ENCODE measurements at places on chromosomes 6 and 20.
A peak's percentile ranks its signal among the peaks of the same experiment; 100 is the strongest.

DNA sequence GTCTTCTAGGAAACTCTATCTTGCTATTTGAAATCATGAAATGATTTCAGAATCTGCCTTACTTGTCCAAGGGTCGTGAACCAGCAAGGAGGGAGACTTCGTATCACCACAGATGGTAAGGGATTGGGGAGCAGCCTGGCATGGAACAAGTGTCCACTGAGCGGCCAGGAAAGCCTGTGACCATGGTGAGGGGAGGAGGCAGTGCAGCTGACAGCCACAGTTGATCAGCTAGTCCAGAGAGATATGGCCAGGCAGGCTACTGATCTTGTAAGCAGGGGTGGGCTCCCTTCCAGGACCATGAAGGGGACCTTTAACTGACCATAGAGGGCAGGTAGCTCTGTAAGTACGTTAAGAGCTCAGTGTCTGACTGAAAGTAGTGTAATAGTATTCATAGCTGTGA lies 96.8 kb upstream of the TENT5A start:
- no peak for DNase-seq

DNA sequence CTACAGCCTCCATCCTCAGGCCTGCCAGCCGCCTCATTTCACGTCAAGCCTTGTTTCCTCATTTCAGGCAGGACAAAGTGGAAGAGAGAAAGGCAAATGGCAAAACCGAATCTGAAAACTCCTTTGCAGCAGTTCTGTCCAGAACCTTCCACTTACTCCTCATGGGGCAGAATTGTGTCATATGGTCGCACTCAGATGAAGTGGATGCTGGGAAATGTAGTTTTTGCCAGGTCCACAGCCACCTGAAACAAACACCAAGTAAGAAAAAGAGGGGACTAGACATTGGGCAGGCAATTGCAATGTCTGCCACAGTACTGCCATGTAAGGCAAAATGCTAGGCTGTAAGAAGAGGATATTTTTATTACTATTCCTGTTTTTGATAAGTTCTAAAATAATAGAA lies 44.9 kb downstream of the ISM1 start:
- DNase-seq, result no peak

- peak; percentile 70 for DNase-seq
Observed at GRCh38 chr6:46848684-46849360, 55.6 kb downstream of the MEP1A start.

GRCh38 chr20:47256668-47257236 lies 99.7 kb downstream of the ZMYND8 start:
- no peak for DNase-seq

GRCh38 chr6:53527249-53527765 lies 17.6 kb downstream of the GCLC start:
- DNase-seq, result no peak

- peak; percentile 56 for DNase-seq
Observed at GRCh38 chr6:158475344-158476302, 84.3 kb upstream of the TMEM181 start.

- no peak for DNase-seq
Observed at GRCh38 chr20:53019464-53019863, 47.3 kb downstream of the TSHZ2 start.

DNA sequence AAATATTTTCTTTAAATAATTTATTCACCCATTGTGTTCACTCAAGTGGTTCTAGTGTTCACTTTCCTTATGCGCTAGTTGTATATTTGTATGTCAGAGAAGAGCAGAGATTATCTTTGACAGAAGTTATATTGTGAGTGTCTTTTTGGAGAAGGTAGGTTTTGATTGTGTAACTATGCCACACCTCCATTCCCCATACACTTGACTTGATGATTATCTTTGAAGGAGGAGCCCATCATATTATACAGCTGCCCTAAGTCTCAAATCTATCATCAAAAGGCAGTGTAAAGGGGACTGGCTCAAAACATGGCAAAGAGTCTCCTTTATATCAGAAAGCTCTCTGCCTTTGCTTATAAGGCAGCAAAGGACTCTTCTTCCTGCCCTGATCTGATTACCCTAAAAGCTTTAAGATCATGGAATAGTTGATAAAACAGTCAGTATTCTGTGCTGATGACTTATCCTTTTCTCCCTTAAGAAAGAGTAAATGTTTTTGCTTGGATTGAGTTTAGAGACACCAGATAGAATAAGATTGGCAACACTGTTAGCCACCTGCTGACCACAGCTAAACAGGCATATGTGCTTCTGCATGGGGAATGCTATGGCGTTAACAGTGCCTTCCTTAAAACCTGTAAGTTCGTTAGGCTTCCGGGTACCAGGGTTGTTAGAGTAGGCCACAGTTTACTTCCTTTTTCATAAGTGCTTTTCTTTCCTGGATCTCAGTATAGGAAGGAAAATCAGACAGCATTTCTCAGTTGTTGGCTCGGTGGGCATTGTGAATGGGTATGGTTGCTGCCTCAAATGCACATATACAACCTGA lies 22.6 kb downstream of the TOP1 start:
- DNase-seq, result no peak

GRCh38 chr6:45104429-45104828 lies 223.7 kb upstream of the RUNX2 start:
- no peak for DNase-seq

GRCh38 chr6:83824831-83825230 lies 28.3 kb upstream of the RIPPLY2 start:
- DNase-seq, result no peak

DNA sequence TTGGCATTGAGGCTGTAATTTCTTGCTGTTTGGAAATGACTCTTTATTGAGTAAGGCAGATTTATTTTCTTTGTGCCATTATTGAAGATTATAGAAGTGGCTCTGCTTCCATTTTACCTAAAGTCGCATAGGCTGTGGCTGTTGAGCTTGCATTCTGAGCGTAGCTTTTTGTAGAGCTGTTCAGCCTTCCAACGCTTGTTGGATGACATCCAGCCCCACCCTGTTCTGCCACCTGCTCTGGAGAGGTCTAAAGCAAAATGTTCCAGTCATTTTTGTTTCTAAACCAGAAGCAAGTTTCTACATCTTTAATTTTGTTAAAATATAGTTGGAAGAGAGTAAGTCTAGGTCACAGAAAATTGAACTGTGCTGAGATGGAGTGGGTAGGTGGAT lies 24.4 kb downstream of the UST start:
- no peak for DNase-seq

GRCh38 chr20:49575551-49576060 lies 7.7 kb upstream of the PTGIS start:
- DNase-seq, result no peak

DNA sequence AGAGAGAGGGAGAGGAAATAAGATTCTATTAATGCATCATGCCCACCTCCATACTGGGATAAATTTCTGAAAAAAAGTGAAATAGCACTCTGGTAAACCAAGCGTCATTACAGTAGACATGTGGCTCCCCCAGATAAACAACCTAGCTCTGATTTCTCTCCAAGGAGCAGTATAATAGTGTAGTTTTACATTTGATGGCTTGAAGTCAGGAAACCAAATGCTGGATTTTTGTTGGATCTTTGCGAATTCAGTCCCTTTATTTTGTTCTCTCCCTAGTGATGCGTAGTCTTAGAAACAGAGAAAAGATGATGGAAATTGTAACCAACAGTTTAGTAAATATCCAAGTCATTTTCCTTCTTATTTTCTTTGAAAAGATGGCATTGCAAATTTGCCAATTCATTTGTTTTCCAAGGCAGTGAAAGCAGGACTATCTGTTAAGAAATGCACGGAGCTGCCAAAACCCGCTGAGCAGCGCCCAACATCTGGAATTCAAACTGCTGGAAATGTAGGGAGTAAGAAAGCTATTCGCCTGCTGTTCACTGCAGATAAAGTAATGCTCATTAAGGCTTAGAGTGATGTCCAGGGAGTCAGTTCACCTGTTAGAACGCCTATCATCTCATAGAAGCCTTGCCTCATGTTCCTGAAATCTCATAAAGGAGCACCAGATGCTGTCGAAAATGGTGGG lies 85.7 kb upstream of the DOK5 start:
- DNase-seq, result no peak

DNA sequence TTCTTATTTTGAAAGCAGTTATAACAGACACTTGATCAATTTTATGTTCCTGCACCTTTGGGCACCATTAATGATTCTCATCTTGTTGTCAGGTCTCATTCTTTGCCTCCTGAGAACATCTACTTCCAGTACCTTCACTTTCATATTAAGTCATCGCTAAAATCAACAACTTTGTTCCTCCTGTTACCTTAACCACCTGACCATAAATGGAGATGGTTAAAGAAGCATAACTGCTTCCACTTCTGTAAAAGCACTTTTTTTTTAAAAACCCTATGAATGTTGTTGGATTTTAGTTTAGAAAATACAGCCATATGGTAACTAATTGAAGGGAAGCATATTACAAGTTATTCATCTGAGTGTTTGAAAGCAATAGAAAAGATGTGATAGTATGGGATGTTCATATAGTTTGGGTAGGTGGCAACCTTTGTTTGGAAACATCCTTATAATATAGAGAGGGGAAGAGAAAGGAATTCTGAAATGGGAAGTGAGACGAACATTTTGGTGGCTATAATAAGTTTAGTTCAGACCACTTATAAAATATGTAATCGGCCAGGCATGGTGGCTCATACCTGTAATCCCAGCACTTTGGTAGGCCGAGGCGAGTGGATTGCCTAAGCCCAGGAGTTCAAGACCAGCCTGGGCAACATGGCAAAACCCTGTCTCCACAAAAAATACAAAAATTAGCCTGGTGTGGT lies 53.9 kb downstream of the AFG1L start:
- no peak for DNase-seq

DNA sequence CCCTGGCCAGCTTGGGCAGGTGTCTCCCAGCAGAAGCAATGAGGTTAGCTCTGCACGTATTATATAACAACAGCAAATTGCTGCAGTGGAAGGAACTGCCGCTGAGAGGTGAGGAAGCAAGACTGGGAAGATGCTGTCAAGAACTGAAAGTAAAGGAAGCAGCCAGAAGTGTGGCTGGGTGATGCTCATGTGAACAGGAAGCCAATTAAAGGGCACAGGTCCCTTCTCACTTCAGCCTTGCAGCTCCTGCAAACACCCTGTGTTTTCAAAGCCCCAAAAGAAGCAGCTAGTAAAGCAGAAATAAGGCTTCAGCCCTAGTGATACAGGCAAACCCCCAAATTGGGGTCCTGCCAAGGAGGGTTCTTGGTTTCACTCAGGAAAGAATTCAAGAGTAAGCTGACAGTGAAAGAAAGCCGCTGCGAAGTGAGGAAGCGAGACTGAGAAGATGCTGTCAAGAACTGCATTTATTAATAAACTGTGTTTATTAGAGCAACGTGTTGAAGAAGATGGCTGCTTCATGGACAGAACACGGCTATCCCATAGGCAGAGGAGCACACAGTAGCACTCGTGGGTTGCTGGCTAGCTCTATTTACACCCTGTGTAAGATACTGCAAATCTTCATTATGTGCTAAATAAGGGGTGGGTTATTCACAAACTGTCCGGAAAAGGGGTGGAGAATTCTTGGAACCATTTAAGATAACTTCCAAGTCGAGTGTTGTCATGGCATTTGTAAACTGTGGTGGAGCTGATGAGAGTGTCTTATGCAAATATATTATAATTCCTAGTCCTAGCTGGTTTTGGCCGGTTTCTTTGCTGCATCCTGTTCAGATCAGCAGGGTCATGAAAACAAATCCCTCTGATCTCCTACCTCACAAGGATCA lies 152.2 kb downstream of the LINC00237 start:
- DNase-seq, result no peak

DNA sequence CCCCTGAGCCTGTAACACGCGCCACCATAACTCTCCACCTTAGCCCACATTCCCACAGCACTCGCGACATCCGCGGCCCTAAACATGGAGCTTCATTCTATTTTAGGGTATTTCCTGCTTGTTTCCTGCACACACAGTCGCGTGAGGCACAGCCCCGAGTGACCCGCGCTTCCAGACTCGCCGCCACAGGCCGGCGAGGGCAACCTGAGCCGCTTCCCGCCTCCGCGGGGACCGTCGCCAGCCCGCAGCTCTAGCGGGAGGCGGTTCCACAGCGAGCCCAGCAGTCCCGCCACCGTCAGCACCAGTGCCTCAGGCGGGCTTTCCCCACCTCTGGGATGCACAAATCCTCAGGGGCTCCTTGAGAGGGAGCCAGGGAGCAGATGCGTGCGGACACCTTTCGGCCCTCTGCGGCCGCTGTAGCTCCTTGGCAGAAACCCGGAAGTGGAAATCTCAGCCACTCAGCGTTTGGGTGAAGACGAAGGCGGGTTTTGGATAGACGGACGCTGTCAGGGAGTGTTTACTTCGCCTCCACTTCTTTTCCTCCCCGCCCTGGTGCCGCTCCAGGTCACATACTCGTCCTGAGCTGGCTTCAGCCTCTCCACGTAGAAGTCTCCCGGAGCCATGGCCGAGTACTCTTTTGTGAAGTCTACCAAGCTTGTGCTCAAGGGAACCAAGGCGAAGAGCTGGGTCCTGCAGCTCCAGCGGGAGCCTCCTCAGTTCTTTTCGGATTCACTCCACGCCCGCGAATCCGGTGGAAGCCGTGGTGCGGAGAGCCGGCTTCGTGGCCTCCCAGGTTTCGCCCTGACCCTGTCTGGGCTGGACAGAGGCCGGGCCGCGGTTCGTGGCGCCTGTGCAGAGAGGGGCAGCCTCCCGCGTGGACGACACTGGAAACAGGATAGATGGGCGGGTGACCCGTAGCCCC lies 2177.4 kb upstream of the DEFB115 start:
- no peak for DNase-seq

- no peak for DNase-seq
Observed at GRCh38 chr6:25027221-25027916, 91.6 kb upstream of the RIPOR2 start.

- no peak for DNase-seq
Observed at GRCh38 chr6:133368664-133369063, 127.5 kb downstream of the EYA4 start.

DNA sequence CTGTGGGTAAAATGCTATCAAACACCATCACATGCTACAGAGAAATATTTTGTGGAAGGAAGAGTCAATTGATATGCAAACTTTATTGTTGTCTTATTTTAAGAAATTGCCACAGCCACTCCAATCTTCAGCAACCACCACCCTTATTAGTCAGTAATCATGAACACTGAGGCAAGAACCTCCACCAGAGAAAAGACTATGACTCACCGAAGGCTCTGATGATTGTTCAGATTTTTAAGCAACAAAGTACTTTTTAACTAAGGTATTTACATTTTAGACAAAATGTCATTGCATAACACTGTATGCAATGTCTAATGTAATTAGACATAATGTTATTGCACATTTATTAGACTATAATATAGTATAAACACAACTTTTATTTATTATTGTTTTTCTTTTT lies 26.2 kb upstream of the MMP24 start:
- DNase-seq, result peak; percentile 5

- no peak for DNase-seq
Observed at GRCh38 chr6:17820055-17820454, 113.3 kb upstream of the NUP153 start.

GRCh38 chr6:34919651-34920050 lies 30.6 kb downstream of the ANKS1A start:
- DNase-seq, result no peak

GRCh38 chr6:36682328-36683144 lies 4.0 kb downstream of the CDKN1A start:
- DNase-seq, result no peak

GRCh38 chr20:61728786-61729770 lies 336.6 kb downstream of the TAF4 start:
- DNase-seq, result no peak

- no peak for DNase-seq
Observed at GRCh38 chr6:135531954-135532490, 34.5 kb upstream of the AHI1 start.

Data from ACHN (cell line).